ENCODE measurements at places on chromosomes 12 and 14. TPM values are rescaled to one million over a fixed set of nuclear protein-coding genes. Genes with fewer than 3 reads are reported as not detected.

The MYF6 gene
- not detected for total RNA-seq

The EGLN3 gene
- total RNA-seq, result 56.1 TPM

The DHRS2 gene
- total RNA-seq, result not detected

The KRT3 gene
- not detected for total RNA-seq

The RHEBL1 gene
- total RNA-seq, result 0.24 TPM

The GPR162 gene
- 0.72 TPM for total RNA-seq

The TMEM233 gene
- 0.24 TPM for total RNA-seq

The FUT8 gene
- total RNA-seq, result 27.7 TPM

The ZNF385A gene
- total RNA-seq, result 23.4 TPM

The PTGER2 gene
- total RNA-seq, result not detected

The PAH gene
- total RNA-seq, result not detected

The ITGB7 gene
- total RNA-seq, result 9.4 TPM

The STAC3 gene
- total RNA-seq, result 1.1 TPM

The TAS2R9 gene
- total RNA-seq, result not detected

The CLEC4C gene
- not detected for total RNA-seq

The TBX5 gene
- total RNA-seq, result not detected

The SLC5A8 gene
- not detected for total RNA-seq

The ACSM4 gene
- total RNA-seq, result not detected

The INHBC gene
- not detected for total RNA-seq

The PTPRO gene
- 0.24 TPM for total RNA-seq

The CMA1 gene
- total RNA-seq, result not detected

The TC2N gene
- total RNA-seq, result 50.3 TPM

The GYS2 gene
- not detected for total RNA-seq

The LRRK2 gene
- 1.1 TPM for total RNA-seq

The ZC2HC1C gene
- total RNA-seq, result 0.24 TPM

The TMPRSS12 gene
- not detected for total RNA-seq

The PCED1B gene
- 0.48 TPM for total RNA-seq

The PSMB11 gene
- not detected for total RNA-seq

The LRRC43 gene
- total RNA-seq, result 0.72 TPM

The DEGS2 gene
- 1.4 TPM for total RNA-seq

The RIN3 gene
- total RNA-seq, result 0.96 TPM

The MSRB3 gene
- 5.8 TPM for total RNA-seq

The HVCN1 gene
- total RNA-seq, result 0.85 TPM

The GUCY2C gene
- not detected for total RNA-seq

The RPGRIP1 gene
- total RNA-seq, result not detected

The EPYC gene
- total RNA-seq, result not detected

The SPTB gene
- not detected for total RNA-seq

The SNW1 gene
- total RNA-seq, result 43.6 TPM

The CLEC2D gene
- 4.0 TPM for total RNA-seq

The PLEKHG3 gene
- 56.1 TPM for total RNA-seq

The PLBD1 gene
- total RNA-seq, result 2.8 TPM

The KRT75 gene
- total RNA-seq, result 1.1 TPM

The DNAJC22 gene
- 0.72 TPM for total RNA-seq

The SYT10 gene
- 0.21 TPM for total RNA-seq

The PROX2 gene
- total RNA-seq, result not detected

The C14orf93 gene
- total RNA-seq, result 13.0 TPM

The DIO3 gene
- total RNA-seq, result not detected

The KCNA1 gene
- not detected for total RNA-seq

The STYK1 gene
- total RNA-seq, result 5.1 TPM

The CCDC175 gene
- not detected for total RNA-seq

The MUCL1 gene
- total RNA-seq, result not detected

The TEX52 gene
- total RNA-seq, result not detected

The DDN gene
- 0.43 TPM for total RNA-seq

The OSBPL8 gene
- 52.1 TPM for total RNA-seq

The ANKRD33 gene
- not detected for total RNA-seq

The SERPINA6 gene
- total RNA-seq, result 0.48 TPM

The MYO1H gene
- total RNA-seq, result not detected

The HCAR1 gene
- 0.21 TPM for total RNA-seq

The BHLHE41 gene
- total RNA-seq, result 0.72 TPM

Data from tracheal epithelial cell (primary cell).